ENCODE measurements at places on chromosomes 5 and 9.

GRCh38 chr9:106963684-106964083 is 100.7 kb downstream of the ZNF462 start:
- no peak for DNase-seq

- DNase-seq = no peak
Measured at GRCh38 chr5:139659695-139660101, 11.5 kb downstream of the CXXC5 start.

DNA sequence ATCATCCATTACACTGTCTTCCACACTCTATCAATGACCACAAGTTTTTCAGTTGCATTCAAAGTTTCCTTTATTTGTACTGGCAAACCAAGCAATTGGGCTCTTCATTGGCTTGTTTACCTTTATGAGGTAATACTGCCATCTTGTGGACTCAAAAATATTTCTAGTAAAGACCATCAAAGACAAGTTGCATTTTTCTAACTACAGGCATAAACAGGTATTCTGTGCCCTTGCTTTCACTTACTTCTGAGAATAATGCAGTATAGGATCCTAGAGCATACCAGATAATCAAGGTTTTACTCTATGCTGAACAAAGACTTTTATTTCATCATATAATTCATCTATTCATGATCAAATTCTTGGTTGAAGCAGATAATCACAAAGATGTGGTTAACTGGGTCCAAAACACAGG is 173.7 kb upstream of the POU5F2 start:
- peak; percentile 62 for DNase-seq

- no peak for DNase-seq
Measured at GRCh38 chr5:64947031-64947430, 178.3 kb downstream of the CWC27 start.

DNA sequence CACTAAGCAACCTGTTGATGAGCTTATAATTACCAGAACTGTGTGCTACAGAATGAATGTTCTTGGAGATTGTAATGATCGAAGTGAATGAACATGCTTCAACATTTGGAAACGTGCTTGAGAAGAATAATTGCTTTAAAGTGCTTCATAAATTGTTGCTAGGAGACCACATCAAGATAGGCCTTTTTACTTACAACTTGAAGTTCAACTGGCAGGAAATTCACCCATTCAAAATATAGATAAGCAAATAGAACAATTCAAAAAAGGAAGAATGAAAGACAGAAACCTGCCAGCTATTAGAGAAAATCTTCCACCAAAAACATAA is 38.0 kb upstream of the SLC44A1 start:
- no peak for DNase-seq

DNA sequence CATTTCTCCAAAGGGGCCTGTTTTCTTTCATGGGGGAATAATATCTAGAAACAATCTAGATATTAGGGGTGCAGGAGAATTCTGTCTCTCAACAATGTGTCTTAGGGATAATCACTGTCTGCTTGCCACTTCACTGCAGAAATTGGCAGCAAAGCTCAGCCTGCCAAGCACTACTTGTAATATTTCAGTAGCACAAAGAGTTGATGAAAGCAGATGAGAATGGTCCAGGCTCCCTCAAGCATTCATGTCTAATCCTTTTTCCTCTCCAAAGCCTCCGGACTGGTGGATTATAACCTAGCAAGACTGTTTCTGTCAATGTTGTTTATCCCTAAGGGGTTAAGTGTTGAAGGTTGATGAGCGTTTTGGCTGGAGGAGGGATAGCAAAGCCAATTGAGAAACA is 13.3 kb upstream of the MPDZ start:
- DNase-seq = no peak

DNA sequence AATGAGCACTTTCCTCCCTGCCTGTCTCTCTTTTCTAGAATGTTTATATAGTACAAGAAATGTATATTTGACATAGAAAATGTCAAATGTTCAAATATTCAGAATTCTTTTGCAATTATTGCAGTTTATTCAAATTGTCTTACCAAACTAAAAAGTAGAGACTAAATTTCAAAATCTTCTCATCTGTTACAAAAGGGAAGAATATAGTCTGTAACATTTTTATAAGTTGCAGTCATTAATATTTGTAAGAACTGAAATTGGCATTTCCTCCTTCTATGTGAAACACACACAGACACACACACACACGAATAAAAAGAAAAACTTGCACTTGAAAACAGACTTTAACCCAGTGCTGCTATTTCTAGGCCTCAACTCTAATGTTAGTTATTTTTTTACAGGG is 56.4 kb downstream of the NR3C1 start:
- peak; percentile 13 for DNase-seq

GRCh38 chr9:121640076-121640475 is 11.4 kb upstream of the DAB2IP start:
- no peak for DNase-seq

GRCh38 chr9:136373300-136374182 is at the start of gene CARD9:
Gene CARD9 (minus strand): TSS chr9:136373669. CDS start chr9:136372078, 1,591 bp downstream.
- no peak for DNase-seq

- peak; percentile 50 for DNase-seq
Measured at GRCh38 chr5:89277816-89278215, 394.8 kb upstream of the MEF2C start.

GRCh38 chr5:147464211-147464610 is 45.7 kb downstream of the DPYSL3 start:
- peak; percentile 28 for DNase-seq

DNA sequence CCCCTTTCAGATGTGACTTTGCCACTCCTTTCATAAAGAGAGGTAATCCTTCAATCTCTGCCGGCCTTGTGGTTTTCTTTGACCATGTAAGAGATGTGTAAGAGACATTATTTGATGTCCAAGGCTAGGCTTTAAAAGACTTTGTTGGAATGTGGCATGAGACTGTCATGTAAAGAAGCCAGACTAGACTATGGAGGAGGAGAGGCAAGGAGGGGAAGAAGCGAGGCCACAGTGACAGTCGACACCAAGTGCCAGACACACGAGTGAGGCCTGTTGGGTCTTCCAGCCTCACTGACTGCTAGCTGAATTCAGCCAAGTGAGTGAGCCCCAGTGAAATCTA is 1013.3 kb downstream of the MAT2B start:
- no peak for DNase-seq

DNA sequence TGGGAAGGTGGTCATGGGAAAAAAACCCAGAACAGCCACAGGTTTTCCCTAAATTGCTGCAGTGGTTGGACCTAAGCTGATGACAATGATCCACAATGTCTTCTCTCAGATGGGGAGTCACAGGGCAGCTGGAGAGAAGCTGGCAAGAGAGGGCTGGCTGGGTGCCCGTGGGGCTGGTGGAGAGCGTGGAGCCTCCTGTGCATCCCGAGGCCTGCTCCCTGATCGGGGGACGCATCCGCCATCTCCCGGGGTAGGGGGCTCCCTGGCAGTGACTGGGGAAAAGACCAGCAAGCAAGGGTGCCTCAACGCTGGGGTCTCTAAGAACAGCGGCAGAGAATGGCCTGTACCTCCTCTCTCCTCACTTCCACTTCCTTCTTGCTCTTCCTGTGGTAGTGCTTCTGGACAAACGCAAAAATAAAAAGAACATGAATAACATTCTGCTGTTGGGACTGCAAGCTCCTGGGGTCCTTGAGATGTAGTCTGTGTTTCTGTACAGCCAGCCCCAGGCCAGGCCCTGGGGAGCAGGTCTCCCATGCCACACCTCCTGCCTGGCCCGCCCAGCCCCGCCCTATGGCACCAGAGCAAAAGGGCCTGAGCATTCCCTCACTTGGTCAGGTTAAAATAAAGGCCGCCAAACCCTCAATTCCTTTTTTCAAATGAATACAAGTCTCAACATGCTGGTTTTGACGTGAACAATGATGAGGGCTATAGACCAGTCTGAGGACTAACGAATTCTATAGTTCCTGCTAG is 7.0 kb upstream of the MRNIP start:
- DNase-seq = no peak

DNA sequence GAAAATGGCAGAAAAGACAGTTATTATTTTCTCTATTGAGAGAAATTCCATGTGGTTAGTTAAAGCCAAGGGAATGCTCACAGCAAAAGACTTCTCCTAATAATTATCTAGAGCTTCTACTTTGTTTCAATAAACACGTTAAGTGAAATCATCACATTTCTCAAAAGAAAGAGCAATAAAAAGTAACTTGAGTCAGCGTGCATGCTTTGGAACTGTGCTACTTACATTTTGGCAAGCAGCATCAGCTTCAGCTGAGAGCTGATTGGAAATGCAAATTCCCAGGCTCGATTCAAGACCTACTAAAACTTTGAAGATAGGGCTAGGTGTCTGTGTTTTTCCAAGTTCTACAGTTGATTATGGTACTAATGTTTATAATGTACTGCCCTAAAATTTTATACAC is 132.1 kb downstream of the CDH18 start:
- DNase-seq = peak; percentile 36

DNA sequence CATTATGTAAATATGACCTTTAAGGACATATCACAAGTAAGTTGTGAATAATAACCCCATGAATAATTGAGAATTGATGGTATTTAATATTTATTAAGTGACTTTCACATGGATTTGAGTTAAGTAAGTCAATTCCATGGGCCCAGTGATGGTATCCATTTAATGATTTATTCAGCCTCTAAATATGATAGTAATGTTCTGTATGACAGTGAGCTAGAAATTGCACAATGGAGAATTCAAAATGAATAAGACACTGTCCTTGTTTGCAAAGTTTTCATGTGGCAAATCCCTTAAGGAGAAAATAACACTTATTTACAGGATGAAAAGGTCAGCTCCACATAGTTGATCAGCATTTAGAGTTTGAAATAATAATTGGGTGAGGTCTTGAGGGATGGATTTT is 160.7 kb downstream of the PDE4D start:
- DNase-seq = no peak

DNA sequence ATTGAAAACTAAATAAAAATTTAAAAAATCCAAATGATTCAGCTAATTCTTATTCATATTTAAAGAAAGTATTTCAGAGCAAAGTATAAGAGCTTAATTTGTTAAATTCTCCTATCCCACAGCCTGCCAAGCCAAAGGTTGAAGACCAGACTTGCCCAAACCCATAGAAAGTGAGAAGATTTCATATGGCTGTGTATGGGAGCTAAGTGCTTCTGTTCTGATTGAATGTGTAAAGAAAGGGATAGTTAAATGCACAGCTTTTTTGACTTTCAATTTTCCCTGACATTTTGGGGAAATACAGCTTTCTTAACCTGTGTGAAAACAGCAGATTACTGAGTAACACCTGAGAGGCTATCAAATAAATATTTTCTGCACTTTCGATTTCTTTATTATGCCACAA is 125.0 kb upstream of the MTAP start:
- no peak for DNase-seq

- DNase-seq = peak; percentile 21
Measured at GRCh38 chr5:157113002-157113401, 4.2 kb upstream of the HAVCR2 start.

DNA sequence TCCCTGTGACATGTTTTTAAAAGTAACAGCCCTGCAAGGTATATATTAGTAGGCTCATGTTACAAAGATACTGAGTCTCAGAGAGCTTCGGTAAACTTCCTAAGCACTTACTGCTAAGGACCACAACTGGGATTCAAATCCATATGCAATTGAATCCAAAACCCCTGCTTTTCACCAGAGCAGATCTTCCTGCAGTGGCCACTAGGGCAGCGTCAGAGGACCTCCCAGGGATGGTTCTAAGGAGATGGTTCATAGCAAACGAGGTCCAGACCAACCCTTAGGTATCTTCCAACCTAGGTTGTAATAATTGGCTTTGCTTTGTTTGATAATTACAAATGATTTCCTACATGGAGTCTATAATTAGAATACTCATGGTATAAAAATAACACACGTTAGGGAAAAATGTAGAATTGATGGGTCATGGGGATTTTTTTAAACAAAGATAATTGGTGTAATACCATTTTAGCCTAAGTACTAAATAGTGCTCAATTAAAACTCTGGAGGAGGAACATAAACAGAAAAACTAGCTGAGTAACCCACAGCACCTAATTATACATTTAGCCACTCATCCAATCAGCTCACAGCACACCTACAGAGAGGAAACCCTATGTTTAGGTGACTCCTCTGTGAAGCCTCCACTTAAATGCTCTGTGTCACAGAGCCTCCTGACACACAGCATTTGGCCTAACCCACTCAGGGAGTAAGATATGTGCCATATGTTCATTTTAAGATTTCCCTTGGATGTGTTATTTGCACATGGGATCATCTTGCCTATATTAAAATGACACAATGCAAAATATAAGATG is 10.0 kb upstream of the CAST start:
- no peak for DNase-seq

DNA sequence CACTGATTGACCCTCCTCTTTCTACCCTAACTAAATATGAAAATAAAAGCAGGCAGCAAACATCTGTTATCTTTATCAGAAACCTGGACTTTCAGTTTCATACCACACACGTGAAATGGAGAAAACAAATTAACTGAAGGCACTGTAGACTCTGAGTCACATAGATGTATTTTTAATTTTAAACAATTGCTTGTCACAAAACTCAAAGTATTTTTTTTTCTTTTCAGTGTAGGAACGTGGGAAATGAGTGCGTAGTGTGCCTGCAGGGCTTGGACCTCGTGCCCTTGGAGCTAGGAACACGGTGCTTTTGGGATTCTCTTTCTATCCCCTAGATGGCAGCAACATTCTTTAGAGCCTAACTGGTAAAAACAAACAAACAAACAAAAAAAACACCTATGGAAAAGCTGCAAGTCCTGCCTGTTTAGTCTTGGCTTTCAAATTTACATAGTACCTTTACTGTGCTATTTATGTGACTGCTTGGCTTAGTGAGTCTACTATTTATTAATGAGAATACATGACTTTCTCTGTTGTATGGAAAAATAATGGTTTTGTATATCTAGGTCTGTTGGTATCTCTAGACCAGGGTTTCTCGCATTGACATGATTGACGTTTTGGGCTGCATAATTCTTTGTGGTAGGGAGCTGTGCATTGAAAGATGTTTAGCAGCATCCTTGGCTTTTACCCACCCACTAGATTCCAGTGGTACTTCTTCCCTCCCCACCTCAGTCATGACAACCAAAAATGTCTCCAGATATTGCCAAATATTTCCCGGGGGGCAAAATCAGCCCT is 16.8 kb upstream of the ACTBL2 start:
- peak; percentile 58 for DNase-seq

- no peak for DNase-seq
Measured at GRCh38 chr5:142897328-142897727, 127.2 kb downstream of the ARHGAP26 start.

- DNase-seq = no peak
Measured at GRCh38 chr5:75192804-75193203, 43.9 kb downstream of the ANKRD31 start.

GRCh38 chr5:151520294-151520693 is 70.8 kb downstream of the FAT2 start:
- DNase-seq = no peak

GRCh38 chr5:126896170-126896702 is 119.3 kb downstream of the LMNB1 start:
- no peak for DNase-seq

- no peak for DNase-seq
Measured at GRCh38 chr5:58775701-58776262, 192.9 kb downstream of the RAB3C start.

- DNase-seq = no peak
Measured at GRCh38 chr9:615756-616155, 225.7 kb upstream of the DMRT1 start.

DNA sequence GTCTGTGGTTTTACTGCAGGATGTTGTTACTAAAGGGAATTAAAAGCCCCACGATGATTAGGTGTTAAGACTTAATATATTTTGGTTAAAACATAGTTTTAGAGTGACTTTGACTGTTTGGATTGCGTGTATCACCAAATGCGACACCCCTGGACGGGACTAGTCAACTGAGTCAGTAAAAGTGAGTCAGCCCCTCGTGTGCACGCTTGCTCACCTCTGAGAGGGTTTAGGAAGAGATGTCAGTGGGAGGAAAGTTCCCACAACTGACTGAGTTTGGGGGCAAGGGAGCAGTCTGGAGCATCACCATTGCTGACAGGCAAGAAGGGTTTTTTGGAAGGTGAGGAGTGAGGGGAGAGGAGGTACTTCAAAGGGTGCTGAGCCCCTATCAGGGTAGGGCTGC is 14.4 kb upstream of the DMRT3 start:
- DNase-seq = no peak

Measured in AG10803 (cell line).